Natural killer cell (primary cell): ENCODE measurements at places on chromosomes 6 and 20. TPM values are rescaled to one million over a fixed set of nuclear protein-coding genes. Genes with fewer than 3 reads are reported as not detected.
A peak's percentile ranks its signal among the peaks of the same experiment; 100 is the strongest.

Gene LBP
- total RNA-seq, result not detected

Gene MYLK4
- total RNA-seq, result 0.88 TPM

Gene TGM3
- not detected for total RNA-seq

- DNase-seq, result no peak
These were observed 66.8 kb downstream of the CD24 start for GRCh38 chr6:106907754-106908153.

GRCh38 chr20:4062721-4063606, 47.6 kb upstream of the RNF24 start:
- no peak for DNase-seq

DNA sequence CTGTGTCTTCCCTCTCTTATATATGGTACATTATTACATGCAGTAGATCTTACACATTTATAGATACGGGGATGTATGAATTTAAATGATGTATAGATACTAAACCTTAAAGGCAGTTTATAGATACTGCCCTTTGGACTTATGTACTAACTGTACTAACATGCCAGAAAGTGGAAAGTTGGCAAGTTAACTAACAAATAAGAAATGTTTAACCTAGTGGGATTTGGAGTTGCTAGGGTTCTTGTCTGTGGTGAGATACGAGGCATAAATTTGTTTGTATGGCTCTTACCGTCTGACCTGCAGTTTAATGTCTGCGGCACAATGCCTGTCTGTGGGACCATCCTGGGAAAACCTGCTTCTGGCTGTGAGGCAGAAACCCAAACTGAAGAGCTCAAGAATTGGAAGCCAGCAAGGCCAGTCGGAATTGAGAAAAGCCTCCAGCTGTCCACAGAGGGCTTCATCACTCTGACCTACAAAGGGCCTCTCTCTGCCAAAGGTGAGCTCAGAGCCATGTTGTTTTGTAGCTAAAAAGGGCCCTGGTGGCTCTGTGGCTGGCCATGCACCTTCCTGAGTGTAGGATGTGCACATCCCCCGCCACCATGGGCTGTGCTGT, 62.9 kb upstream of the SLC22A1 start:
- no peak for DNase-seq

DNA sequence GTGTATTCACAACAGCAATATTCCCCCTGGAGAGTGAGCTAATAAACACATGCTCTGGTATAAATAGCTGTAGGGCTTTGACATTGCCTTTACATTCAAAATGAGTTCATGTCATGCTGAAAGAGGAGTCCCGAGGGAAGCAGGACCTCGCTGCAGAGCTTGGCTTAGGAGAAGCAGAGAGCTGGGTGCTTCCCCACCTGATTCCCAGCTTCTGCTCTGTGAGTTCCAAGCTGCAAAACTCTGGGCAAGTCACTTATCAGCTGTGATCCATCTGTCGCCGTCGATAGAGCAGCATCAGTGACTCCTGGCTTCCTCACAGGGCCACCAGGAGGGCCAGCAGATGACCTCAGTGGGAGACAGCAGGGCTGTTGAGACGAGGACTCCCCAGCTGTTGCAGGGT, 241.8 kb downstream of the ANKRD60 start:
- no peak for DNase-seq

GRCh38 chr6:131758920-131759319, 48.1 kb upstream of the CTAGE9 start:
- no peak for DNase-seq

DNA sequence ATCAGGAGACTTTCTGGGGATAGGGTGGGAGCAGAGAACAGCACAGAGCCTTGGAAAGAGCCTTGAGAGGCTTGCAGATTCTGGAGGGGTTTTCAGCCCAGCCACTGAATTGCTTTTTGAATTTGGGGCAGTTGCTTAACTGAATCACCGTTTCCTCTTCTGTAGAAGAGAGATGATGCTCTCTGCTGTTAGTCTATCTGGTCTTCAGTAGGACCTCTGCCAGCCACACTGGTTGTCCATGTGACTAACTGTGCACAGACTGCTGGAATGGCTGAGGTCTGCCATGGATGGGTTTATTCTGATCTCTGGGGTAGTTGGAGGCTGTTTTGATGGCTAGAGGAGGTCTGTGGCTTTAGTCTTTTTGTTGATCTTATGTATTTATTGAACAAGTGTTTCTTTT, 21.4 kb upstream of the PRDM1 start:
- DNase-seq, result no peak

DNA sequence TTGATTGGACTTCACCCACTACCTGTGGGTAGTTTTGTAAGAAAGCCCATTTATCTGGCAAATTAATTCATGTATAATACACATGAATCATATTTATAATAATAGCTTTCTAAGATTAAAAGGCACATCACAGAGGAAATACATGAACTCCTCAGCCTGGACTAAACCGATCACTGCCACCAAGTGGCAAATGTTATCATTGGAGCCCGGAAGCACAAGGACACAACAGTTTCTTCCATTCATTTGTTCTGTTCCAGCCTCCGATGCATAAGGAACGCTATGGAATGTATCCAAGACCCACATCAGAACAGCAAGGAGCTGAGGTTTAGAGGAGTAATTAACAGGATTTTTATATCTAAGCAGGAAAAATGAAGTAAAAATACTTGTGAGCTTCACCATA, 13.9 kb upstream of the IPCEF1 start:
- DNase-seq, result peak; percentile 57

GRCh38 chr6:115832186-115832585, 228.5 kb downstream of the FRK start:
- DNase-seq, result no peak
